NCI-H2029 (cell line): ENCODE measurements at places on chromosomes 12 and 14.

DNA sequence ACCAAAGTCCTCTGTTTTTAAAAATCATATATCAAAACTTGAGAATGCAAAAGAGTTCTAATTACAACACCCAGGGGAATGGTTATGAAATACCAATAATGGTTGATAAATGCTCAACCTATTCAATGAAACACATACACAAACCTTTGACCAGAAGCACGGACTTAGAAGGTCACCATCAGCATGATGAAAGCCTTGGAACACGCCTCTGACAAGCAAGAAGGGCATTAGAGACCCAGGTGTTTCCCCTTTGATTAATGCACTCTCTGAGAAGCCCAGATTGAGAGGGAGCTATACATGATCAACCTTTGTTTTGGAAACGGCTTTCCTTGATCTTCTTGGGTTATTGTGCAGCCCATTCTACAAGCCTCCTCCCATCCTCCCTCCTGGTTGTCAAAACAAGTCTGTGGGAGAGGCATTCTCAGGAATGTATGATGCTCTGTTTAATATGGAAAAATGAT lies 69.0 kb downstream of the ZFP36L1 start:
- DNase-seq, result no peak

DNA sequence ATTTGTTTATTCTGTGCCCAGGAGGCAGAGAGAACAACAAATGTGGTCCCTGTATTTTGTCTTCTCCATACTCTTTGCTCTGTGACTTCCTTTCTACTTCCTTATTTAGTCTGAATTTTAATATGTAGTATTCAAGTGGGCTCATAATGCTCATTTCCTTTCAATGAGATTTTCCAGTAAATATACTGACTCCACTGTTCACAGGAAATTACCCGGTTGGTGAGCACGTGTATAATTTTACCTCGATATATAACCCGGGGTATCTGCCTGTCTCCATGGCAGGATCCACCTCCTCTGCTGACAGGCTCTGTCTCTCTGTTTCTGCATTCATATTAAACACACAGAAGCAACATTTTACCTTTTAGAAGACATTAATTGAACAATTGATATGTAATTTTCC lies 166.0 kb downstream of the SLC38A4 start:
- peak; percentile 11 for DNase-seq

GRCh38 chr14:101173698-101174521 lies 270.4 kb upstream of the RTL1 start:
- no peak for DNase-seq

DNA sequence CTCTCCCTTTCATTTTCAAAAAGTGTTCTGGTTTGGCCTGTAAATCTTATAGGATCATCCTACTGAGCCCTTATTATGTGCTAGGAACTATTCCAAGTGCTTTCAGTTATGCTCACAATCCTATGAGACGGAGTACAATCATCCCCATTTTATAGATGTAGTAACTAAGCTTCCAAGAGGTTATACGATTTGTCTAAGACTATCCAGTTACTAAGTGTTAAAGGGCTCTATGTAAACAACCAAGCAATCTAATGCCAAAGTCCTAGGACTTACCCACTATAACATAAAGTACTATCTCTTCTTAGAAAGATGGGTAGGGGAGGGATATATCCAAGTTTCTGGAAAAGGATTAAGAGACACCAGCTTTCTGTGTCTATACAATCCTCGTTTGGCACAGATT lies 6.7 kb downstream of the CFL2 start:
- peak; percentile 22 for DNase-seq

- no peak for DNase-seq
Measured at GRCh38 chr12:50538182-50538581, 33.4 kb downstream of the DIP2B start.

DNA sequence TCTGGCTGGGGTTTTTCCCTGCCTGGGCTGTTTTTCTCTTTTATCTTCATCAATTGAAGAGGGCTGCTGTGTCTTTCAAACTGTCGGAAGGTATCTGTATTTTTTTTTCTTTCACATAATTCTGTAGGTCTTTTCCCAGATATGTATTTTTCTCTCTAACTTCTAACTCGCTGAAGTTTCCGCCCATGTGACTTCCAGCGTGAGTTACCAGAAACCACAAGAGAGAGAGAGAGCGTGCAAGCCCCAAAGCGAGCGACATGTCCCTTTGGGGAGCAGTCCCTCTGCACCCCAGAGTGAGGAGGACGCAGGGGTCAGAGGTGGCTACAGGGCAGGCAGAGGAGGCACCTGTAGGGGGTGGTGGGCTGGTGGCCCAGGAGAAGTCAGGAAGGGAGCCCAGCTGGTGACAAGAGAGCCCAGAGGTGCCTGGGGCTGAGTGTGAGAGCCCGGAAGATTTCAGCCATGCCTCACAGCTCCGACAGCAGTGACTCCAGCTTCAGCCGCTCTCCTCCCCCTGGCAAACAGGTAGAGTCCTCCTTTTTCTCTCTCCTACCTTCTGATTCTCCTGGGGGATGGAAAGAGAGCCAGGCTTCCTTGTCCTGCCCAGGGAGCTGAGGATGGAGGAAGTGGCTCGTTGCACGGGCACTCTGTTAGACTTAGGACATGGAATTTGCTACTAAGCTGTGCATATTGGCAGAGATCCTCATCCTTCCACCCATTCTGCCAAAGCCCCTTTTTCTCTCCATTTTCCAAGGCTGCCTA lies at the start of gene BATF:
Gene BATF (plus strand): TSS at position 246 of the 759 bp plus-strand sequence. CDS start 214 bp downstream, at position 460.
- no peak for DNase-seq

DNA sequence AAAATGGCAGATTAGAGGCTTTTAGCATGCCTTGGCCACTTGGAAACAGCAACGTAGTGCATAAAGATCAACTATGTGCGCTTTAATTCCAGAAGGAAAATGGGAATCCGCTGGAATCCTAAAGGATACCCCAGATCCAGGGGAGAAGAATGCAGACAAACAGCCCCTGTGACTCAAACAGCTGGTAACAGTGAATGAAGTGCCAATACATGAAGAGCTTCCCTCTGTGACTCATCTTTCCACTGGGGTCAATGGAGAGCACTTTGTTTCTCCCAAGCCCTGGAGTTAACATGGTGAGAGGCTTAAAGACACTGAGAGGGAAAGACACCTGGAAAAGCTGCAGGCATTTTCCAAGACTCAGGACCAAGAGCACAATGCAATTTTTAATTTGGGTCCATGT lies 263.1 kb downstream of the CEP128 start:
- no peak for DNase-seq

DNA sequence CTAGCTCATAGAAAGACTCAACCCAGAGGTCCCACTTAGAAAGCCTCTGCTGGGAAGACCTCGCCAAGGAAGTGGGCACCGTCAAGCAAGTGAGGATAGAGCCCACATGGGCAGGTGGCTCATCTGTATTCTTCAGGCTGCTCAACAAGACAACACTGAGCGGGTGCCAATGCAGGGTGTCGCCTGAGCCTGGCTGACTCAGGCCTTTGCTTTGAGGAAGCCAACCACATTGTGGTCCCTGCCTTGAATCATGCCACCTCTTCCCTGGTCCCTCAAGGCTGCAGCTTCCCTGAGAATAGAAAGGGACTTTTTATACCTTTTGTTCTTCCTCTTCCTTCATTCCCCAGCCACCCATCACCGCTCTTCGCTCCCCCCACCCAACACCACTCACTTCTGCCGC lies 2.1 kb upstream of the RNASE13 start:
- no peak for DNase-seq

DNA sequence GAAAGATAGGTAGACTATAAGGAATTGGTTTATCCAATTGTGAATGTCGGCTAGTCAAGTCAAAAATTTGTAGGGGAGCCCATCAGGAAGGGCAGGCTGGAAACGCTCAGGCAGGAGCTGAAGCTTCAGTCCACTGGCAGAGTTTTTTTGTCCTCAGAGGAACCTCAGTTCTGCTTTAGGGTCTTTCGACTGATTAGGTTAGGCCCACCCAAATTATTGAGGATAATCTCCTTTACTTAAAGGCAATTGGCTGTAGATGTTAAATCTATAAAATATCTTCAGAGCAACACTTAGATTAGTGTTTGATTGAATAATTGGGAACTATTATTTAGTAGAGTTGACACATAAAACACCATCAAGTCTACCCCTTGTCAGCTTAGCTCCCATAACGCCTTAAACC lies 105.5 kb upstream of the ARHGAP5 start:
- no peak for DNase-seq

GRCh38 chr12:116317139-116317538 lies 39.6 kb upstream of the MED13L start:
- no peak for DNase-seq

DNA sequence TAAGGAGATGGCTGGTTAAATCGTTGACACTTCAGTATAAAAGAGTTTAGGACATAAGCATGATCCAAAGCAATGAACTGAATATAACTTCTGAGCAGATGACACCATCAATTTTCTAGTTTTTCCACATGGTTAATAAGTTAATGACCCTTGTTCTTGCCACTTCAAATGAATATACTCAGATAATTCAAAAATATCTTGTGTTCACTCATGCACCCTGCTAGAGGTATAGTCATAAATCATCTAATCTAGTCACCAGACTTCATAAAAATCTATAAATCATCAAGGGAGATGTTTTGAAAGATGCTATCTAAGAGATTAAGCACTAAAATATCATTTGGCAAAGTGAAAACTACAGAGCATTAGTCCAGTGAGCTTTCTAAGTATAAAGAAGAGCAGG lies 131.9 kb downstream of the MDGA2 start:
- no peak for DNase-seq

- DNase-seq, result no peak
Measured at GRCh38 chr14:68779761-68780323, 13.0 kb downstream of the ZFP36L1 start.

- DNase-seq, result no peak
Measured at GRCh38 chr14:70664698-70665447, 23.2 kb downstream of the TTC9 start.
